Large intestine (tissue), 12 donors: ENCODE measurements at places on chromosomes 13 and 19. TPM values are rescaled to one million over a fixed set of nuclear protein-coding genes. Genes with fewer than 3 reads are reported as not detected.

The ZNF208 gene
- polyA plus RNA-seq: 0.87 TPM

The KLK8 gene
- polyA plus RNA-seq: 0.79 TPM

The STRN4 gene
- 68.1 TPM for polyA plus RNA-seq

The FGF14 gene
- 2.1 TPM for polyA plus RNA-seq

GRCh38 chr19:39208175-39208795, 4.2 kb upstream of the SYCN start:
- H3K36me3 ChIP-seq: no peaks in the 10 kb centered on the region
- H3K4me3 ChIP-seq: no peak overlapping the region
- no peak for DNase-seq
- peaks cover 13% of the 10 kb centered on the region for H3K4me1 ChIP-seq

DNA sequence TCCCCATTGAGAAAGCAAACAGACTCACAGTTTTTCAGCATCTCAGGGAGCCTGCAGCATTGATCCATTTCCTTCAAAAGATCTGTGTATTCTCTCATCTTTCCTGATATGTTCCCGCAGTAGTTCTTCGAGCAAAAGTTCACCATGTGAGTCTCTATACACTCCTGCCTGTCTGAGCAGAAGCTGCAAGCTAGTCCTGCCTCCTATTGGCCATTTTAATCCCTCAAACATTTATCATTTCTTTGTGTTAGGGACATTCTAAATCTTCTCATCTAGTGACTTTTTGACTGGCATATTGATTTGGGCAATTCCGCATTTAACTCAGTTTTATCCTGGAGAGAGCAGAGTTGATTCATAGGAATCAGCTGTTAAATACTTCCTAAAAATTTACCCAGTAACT, 660.4 kb upstream of the KLF12 start:
- H3K4me1 ChIP-seq: no peaks in the 10 kb centered on the region
- H3K27me3 ChIP-seq: no peaks in the 10 kb centered on the region
- no peak overlapping the region for H3K27ac ChIP-seq
- no peaks in the 10 kb centered on the region for H3K36me3 ChIP-seq
- H3K4me3 ChIP-seq: no peak overlapping the region
- no peak for DNase-seq

The KCNJ14 gene
- 0.70 TPM for polyA plus RNA-seq

DNA sequence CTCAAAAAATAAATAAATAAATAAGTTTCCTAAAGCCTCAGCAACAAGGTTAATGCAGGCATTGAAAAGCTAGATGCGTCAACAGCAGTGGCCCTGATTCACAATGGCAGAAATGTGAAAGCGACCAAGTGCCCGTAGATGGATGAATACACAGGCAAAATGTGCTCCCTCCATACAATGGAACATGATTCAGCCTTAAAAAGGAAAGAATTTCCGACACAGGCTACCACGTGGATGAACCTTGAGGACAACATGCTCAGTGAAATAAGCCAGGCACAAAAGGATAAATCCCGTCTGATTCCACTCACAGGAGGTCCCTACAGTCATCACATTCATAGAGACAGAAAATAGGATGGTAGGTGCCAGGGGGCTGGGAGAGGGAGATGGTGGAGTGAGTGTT, 31.7 kb downstream of the INSR start:
- peaks cover 3% of the 10 kb centered on the region for H3K4me1 ChIP-seq
- H3K27me3 ChIP-seq: no peaks in the 10 kb centered on the region
- H3K27ac ChIP-seq: no peak overlapping the region
- no peak overlapping the region for H3K4me3 ChIP-seq
- H3K36me3 ChIP-seq: peaks cover 18% of the 10 kb centered on the region

GRCh38 chr13:36166046-36166445, 34.9 kb upstream of the DCLK1 start:
- H3K27ac ChIP-seq: no peak overlapping the region
- H3K27me3 ChIP-seq: no peaks in the 10 kb centered on the region
- no peaks in the 10 kb centered on the region for H3K36me3 ChIP-seq
- H3K4me1 ChIP-seq: no peaks in the 10 kb centered on the region

DNA sequence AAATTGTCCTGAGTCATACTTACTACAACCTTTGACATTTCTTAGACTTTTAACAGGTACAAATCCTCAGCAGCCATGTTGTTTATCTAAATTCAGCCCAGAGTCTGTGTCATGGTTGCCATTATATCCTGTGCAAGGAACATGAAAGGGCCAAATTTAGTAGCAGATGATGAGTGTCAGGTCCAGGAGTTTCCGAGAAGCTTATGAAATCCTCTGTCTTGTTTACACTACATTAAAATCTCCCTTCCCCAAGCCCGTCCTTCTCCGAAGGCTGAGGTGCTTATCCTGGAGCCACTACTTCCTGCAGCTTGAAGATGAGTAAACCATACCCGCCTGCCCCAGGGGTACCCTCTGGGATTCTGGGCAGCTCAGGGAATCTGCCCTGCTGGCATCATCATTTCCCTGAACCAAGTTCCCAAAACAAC, 102.6 kb upstream of the SERP2 start:
- no peak overlapping the region for H3K4me3 ChIP-seq
- DNase-seq: no peak
- H3K36me3 ChIP-seq: no peaks in the 10 kb centered on the region
